Naive thymus-derived CD4-positive, alpha-beta T cell (primary cell): ENCODE measurements at places on chromosomes 16 and 17. TPM values are rescaled to one million over a fixed set of nuclear protein-coding genes. Genes with fewer than 3 reads are reported as not detected.

Gene ALDOC
- 41.1 TPM for total RNA-seq

- DNase-seq, result no peak
These were observed 351.6 kb downstream of the SNX29 start for GRCh38 chr16:12327971-12328726.

DNA sequence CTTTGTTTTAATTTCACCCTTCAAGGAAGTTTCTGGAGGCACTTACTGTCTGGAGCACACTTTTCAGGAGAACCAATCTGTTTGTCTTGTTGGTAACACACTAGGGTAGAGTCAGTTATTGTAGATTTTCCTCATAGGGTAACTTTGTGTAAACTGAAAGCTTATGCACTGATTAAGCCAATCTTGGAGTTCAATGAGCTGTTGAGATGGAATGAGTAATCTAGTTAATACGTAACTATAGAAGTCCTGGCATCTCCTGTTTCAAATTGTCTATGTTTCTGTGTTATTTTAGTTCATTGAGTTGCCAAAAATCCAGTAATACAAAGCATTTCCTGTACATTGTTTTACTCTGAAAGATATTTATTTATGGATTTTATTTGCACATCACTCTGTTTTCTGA lies 111.6 kb upstream of the HAS3 start:
- no peak for DNase-seq

Gene OR2C1
- total RNA-seq, result not detected in 2 replicates

Gene ITGB4
- total RNA-seq, result 1.5 TPM

DNA sequence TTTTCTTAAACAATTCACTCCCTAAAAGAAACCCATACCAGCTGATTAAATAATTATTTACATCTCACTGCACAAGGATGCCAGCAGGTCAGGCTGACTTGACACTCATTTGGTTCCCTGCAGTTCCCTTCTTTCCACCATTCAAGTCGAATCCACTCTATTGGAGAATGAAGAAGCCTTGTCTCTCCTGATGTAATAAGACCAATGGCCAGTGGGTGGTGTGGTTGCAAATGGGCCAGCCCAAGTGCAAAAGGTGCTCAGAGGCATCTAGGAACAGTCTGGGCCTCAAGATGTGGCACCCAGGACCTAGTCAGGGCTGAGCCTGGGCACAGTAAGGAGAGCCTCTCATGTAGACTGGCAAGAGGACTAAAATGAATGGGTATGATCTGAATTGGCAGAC lies 9.3 kb downstream of the C16orf78 start:
- no peak for DNase-seq

DNA sequence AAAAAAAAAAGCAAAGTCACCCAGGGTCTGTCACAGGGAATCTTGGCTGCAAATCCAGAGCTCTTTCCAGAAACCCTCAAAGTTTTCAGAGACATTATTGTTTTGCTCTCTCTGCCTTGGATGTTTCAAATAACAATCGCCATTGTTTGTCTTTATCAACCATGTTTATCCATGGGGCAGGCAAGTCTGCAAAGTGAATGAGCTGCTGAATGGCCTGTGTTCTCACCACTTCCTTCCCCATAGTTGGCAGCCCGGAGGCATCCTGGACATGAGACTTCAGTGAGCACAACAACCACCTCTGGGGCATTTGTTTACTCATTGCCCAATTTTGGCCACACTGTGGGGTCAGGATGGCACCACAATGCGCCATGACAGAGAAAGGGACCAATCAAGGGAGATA lies 53.1 kb upstream of the USP7 start:
- no peak for DNase-seq

DNA sequence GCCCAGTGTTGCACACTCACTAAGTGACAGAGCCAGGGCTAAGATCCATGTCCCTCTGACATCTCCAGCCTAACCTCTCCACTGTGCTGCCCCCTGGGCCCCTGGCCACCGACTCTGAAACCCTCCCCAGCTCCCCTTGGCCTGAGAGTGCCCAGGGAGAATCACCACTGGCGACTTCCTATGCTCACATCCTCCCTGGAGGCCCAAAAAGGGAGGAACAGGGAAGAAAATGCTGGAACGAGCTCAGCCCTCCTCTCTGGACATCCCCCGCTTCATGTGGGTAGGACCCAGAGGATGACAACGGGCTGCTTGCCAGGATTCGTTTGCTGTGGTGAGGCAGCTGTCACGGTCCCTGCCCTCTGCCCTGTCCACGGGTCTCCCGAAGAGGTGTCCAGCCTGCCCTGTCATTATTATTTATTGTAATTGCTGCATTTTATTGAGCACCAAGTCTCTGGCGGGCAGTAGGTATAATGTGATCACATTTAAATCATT lies 153.5 kb upstream of the RPL38 start:
- no peak for DNase-seq

- no peak for DNase-seq
These were observed 7.5 kb upstream of the SNTB2 start for GRCh38 chr16:69179328-69180010.

DNA sequence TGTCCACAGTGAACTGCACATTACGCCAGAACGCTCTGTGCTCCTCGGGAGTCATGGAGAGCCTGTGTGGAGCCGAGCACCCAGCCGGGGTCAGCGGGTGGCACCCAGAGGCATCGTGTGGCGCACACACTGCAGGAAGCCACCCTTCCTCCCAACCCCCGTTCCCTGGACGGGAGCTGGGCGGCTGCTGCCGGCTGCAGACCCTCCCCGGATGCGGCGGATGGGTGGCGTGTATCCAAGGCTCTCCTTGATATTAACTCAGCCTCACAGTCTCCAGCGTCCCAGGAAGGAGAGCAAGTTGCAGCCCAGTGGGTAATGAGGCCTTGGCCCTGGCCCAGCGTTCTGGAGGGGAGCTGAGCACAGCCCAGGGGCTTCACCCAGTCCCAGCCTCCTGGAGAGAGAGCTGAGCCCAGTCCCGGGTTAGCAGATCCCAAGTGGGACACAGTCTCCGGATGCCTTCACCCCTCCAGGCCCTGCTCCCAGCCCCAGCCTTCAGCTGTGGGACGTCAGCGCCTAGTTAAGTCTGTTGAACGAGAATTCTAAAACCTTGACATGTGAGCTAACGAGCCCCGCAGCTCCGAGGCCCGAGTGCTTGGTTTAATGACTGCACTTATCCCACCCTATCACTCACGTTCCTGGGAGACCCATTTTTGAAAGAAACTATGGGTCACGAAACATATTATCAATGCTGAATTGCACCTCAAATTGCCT lies 86.6 kb downstream of the TBC1D16 start:
- no peak for DNase-seq

- DNase-seq, result no peak
These were observed 480.2 kb downstream of the HS3ST3B1 start for GRCh38 chr17:14781123-14781522.

DNA sequence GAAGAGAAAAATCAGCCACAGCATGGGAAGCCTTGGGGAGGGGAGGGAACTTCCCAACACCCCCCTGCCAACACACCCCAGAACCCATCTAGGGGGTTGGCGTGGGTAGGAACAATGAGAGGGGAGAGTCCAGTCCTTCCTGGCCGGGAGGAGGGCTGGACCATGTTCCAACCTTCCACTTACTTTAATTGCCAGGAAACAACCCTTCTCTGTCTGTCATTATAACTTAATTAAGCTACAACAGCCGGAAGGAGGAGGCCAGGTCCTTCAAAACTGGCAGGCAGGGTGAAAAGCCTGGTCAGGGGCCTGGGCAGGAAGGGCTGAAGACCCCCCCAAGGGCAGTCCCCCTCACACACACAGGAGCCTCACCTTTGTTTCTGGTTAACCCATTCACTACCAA lies 447.0 kb downstream of the SOX9 start:
- DNase-seq, result no peak
